ENCODE measurements at places on chromosomes 6 and 20.

DNA sequence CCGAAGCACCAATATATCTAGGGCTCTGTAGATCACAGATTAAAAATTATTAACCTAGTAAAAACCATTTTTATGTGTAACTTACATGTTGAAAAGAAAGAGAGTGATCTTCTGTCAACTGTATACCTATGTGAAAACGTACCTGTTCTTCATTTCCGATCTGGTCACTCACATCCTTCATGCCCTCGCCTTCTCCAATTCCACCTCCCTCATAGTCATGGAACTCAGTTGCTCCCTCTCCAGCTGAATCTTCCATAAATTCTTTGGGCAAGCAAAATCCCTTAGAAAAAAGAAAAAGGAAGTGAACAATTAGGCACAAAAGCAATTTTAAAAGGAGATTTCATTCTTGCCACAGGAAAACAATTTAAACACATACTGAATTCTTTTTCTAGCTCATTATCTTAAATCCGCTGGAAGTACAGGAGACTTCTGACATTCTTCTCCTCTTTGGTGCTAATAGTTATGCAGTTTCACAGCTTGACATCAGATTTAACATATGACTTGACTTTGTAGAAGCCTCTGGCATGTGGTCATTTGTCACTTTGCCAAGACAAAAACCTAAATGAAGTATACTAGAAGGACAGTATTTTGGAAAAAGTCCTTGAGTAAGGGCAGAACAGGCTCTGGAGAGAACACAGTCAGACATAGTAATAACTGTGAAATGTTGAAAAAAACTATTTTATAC lies 29.5 kb upstream of the LYRM2 start:
- no peak for DNase-seq

DNA sequence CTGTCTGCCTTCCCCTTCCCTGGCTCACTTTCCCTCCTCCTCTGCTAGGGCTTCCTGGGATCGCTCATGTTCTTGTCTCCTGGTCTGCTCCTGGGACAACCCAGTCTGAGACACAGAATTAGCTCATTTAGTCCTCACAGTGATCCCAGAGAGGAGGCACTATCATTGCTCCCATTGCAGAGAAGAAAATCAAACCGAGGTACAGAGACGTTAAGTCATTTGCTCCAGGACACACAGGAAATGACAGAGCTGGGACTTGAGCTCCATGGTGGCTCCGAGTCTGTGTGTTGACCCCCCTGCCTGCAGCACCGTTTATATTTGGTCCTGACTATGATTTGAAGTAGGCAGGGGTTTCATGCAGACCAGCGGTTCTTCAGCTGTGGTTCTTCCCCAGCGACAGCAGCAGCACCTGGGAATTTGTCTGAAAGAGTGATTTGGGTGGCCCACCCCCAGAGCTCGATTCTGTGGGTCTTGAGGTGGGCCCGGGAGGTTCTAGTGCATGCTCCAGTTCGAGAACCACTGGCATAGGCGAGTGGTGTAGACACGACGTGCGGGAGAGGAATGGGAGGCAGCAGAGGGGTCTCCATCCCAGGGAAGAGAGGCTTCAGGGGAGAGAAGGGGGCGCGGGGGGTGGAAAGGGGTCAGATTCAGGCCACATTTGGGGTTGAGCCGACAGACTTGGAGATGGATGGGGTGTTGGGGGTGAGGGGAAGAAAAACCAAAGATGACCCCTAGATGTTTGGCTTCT lies 24.7 kb downstream of the PCK1 start:
- DNase-seq, result no peak

GRCh38 chr20:33437141-33437911 lies 6.2 kb downstream of the SNTA1 start:
- no peak for DNase-seq

- no peak for DNase-seq
These were observed 46.9 kb downstream of the SOD2 start for GRCh38 chr6:159646116-159646515.

- DNase-seq, result peak; percentile 75
These were observed 40.6 kb downstream of the ISM1 start for GRCh38 chr20:13261460-13262301.

- DNase-seq, result no peak
These were observed 116.6 kb downstream of the FOXC1 start for GRCh38 chr6:1726341-1726768.

DNA sequence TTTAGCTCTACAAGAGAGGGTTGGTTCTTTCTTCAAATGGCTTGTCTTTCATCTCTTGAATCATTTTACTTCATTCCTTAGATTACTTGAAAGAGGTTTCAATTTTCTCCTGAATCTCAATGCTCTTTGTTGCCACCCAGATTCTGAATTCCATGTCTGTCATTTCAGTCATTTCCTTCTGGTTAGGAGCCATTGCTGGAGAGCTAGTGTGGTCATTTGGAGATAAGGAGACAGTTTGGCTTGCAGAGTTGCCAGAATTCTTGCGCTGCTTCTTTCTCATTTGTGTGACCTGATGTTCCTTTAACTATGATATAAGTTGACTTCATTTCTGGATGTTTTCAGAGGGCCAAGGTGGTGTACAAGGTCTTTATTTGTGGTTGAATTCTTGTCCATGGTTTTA lies 157.8 kb downstream of the SLC22A3 start:
- DNase-seq, result no peak

DNA sequence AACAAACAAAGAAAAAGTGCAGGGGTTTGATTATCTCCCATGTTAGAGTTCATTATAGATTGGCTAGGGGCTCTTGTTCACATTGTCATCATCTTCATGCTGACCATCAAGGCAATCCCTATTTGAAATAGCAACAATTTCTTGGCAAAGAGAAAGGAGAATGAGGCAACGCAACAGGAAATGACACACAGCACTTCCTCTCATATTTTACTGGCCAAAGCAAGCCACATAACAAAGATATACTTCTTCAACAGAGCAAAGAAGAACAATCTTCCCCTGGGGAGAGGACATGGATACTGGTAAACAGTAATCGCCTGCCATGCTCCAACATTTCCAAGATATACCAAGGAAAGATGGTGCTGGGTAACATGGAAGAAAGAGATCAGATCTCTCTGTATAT lies 29.8 kb downstream of the EPM2A start:
- DNase-seq, result no peak

- no peak for DNase-seq
These were observed 604.1 kb upstream of the POU3F2 start for GRCh38 chr6:98230250-98230649.

GRCh38 chr6:2798586-2799134 lies 33.5 kb downstream of the WRNIP1 start:
- DNase-seq, result no peak

- DNase-seq, result no peak
These were observed 5.5 kb downstream of the UBR2 start for GRCh38 chr6:42569102-42570028.

DNA sequence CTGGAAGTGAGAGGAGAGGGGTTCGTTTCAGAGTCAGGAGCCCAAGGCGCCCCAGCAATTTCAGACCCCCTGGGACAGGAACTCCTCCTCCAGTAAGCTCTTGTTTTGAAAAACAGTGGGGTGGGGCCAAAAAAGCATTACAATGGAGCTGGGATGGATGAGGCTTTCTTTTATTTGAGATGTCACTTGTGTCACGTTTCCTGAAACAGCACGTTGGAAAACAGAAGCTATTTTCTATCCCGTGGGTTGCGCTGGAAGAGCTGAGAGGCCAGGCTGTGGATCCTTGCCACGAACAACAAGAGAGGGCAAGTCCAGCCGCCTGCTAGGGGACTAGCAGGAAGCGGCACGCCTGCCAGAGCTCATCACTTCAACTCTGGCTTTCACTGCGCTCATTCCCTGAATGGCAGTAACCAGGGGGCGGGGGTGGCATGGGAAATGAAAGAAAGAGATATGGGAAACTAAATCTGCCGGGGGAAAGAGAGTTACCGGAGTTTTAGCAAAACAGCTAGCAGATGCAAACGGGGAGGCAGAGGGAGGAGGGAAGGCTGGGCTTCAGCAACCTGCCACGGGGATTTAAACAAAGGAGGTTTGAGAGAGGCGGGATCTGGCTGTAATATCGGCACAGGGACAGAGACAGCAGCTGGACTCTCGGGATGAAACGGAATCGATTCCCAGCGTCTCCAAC lies 34.6 kb downstream of the GCNT2 start:
- no peak for DNase-seq

GRCh38 chr6:90384720-90385119 lies 88.1 kb upstream of the BACH2 start:
- DNase-seq, result no peak

Measured in stimulated activated CD4-positive, alpha-beta T cell treated with anti-CD3 and anti-CD28 coated beads, Interleukin-2, amount 100 ng/mL, for 24 hours (primary cell).